ENCODE measurements at places on chromosomes 2 and 18.

GRCh38 chr2:228257379-228257778 lies 75.9 kb upstream of the SPHKAP start:
- no peaks in the 10 kb centered on the region for H3K27me3 ChIP-seq
- H3K4me3 ChIP-seq = no peak overlapping the region
- no peak for DNase-seq
- H3K4me1 ChIP-seq = no peaks in the 10 kb centered on the region
- H3K36me3 ChIP-seq = no peaks in the 10 kb centered on the region

DNA sequence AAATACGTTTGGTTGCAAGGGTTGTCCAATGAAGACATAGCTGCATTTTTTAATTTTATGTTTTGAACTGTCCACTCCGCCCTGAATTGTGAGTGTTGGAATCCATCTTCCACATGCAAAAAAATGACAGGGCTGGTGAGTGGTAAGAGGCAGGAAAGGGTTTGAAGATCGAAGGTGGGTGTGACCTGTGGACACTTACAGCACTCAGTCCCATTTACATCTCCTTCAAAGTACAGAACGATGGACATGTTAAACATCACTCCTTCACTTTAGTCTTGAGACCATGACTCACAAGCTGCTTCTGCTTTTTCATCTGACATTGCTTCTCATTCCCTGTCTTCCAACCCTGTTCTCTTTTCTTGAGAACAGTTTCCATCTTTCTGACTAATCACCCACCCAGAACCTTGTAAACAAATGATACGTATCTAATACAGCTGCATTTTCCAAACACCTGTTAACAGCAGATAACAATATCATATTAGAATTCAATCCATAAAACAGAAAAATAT lies 179.3 kb downstream of the ZNF516 start:
- no peak overlapping the region for H3K27ac ChIP-seq
- no peaks in the 10 kb centered on the region for H3K4me1 ChIP-seq
- no peak overlapping the region for H3K4me3 ChIP-seq
- no peak for DNase-seq
- peaks cover 2% of the 10 kb centered on the region for H3K27me3 ChIP-seq

DNA sequence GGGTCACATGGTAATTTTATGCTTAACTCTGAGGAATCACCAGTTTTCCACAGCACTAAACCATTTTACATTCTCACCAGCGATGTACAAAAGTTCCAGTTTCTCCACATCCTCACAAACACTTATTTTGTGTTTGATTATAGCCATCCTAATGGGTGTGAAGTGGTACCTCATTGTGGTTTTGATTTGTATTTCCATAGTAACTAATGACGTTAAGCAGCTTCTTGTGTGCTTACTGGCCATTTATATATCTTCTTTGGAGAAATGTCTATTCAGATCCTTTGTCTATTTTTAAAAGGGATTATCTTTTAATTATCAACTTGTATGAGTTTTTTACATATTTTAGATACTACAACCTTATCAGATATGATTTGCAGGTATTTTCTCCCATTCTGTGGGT lies 42.0 kb downstream of the CCDC150 start:
- H3K27me3 ChIP-seq = no peaks in the 10 kb centered on the region
- H3K4me1 ChIP-seq = peaks cover 2% of the 10 kb centered on the region
- no peak overlapping the region for H3K27ac ChIP-seq
- no peak for DNase-seq
- H3K36me3 ChIP-seq = no peaks in the 10 kb centered on the region

GRCh38 chr18:6509417-6509816 lies 94.7 kb upstream of the L3MBTL4 start:
- H3K4me3 ChIP-seq = no peak overlapping the region
- no peaks in the 10 kb centered on the region for H3K27me3 ChIP-seq
- no peak overlapping the region for H3K27ac ChIP-seq
- no peaks in the 10 kb centered on the region for H3K4me1 ChIP-seq
- H3K36me3 ChIP-seq = no peaks in the 10 kb centered on the region

DNA sequence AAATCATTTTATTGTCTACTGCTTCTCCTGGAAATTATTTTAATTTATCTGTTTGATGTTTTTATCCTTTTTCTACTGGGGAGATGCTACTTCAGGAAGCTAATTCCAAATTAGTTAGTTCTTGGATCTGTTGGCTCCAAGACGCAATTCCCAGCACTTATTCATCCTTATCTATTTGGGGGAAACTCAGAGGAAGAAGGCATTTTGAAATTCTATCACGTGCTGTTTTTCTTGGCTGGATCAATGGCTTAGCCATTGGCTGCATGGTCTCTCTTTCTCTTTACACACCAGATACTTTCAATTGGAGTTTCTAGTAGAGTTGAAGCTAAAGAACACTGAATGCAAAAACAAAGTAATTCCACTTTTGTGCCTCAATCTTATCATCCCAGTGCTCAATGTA lies 98.3 kb downstream of the RAPGEF4 start:
- H3K4me1 ChIP-seq = no peaks in the 10 kb centered on the region
- no peak for DNase-seq
- no peak overlapping the region for H3K27ac ChIP-seq
- peaks cover 10% of the 10 kb centered on the region for H3K27me3 ChIP-seq

DNA sequence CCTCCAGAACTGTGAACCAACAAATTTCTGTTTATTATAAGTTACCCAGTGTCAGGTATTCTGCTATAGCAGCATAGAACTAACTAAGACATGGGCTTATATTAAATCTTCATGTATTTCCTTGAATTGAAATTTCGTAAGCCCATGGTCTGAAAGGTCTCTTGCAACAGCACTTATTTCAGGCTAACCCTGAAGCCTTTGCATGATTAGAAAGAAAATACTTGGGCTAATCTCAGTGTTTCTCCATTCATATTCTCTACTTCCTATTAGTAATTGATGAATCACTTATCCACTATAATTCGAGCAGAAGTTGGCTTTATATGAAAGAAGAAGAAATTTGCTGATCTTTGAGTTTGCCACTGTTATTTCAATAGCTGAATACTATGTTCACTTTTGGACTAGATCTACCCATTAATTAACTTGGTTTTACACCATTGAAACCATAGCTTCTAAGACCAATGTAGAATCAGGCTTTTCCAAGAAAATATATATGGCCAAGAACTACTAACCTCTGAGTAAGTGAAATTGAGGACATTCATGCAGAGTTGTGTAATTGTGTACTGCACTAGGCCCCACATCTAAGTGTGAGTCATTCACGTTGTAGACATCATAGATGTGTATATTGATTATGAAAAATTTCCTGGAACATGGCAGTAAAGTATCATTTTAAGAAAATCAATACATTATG lies 731.6 kb downstream of the SOCS6 start:
- no peak overlapping the region for H3K4me3 ChIP-seq
- no peaks in the 10 kb centered on the region for H3K27me3 ChIP-seq
- no peak for DNase-seq
- H3K27ac ChIP-seq = no peak overlapping the region
- H3K36me3 ChIP-seq = no peaks in the 10 kb centered on the region
- no peaks in the 10 kb centered on the region for H3K4me1 ChIP-seq

DNA sequence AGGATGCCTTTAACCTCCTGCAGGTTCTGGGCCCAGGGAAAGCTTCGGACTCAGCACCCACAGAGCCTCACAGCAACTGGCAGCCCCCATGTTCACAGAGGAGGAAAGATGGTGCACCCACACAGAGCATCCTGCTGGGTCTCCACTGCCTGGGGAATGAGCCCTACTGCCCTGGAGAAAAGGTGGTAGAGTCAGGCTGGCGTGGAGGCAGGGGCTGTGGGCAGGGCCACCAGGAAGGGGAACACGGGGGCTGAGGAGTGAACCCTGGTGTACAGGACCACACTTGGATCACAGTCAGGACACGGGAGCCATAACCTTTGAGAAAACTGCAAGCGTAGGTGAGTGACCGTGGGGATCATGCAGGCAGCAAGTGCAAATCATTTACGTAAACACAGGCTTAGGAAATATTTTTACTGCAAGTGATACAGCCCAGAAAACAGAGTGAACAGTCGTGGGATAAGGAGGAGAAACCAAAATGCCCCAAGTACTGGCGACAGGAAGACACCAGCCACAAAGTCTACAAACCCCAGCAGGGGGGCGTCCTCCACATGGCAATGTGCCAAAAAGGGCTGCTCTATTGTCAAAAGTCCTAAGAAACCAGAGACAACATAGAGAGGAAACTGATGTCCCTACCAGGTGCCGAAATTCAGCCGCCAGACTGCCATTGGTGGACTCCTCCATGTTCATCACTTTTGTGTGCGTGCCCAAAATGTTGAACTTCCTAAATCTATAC lies 27.6 kb downstream of the STAT1 start:
- H3K36me3 ChIP-seq = peaks cover 93% of the 10 kb centered on the region
- no peak overlapping the region for H3K27ac ChIP-seq
- DNase-seq = no peak
- H3K4me3 ChIP-seq = no peak overlapping the region

GRCh38 chr18:80201739-80202138 lies 45.6 kb downstream of the PARD6G start:
- no peak overlapping the region for H3K27ac ChIP-seq
- H3K27me3 ChIP-seq = peaks cover 33% of the 10 kb centered on the region
- H3K4me1 ChIP-seq = no peaks in the 10 kb centered on the region

DNA sequence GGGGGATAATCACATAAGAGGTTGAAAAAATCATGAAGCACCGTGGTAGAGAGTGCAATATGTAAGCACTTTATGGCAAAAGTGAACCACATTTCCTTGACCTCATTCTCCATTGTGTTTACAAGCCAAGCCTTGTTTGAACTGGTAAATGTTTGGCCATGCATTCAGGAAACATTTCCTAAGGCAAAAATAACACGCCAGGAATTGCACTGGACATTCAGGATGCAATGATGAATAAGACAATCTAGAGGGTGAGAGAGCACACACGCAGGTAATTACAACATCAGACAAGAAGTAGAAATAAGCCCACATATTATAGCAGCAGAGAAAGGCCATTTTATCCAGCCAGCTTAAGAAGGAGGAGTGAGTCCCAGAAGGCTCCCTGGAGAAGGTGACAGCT lies 218.0 kb upstream of the OSR1 start:
- H3K36me3 ChIP-seq = no peaks in the 10 kb centered on the region
- no peak overlapping the region for H3K4me3 ChIP-seq
- no peak overlapping the region for H3K27ac ChIP-seq
- H3K4me1 ChIP-seq = no peaks in the 10 kb centered on the region
- no peak for DNase-seq

GRCh38 chr2:145909766-145910165 lies 1389.8 kb upstream of the ZEB2 start:
- no peak overlapping the region for H3K27ac ChIP-seq
- H3K36me3 ChIP-seq = no peaks in the 10 kb centered on the region
- H3K4me1 ChIP-seq = peaks cover 12% of the 10 kb centered on the region
- DNase-seq = no peak
- no peaks in the 10 kb centered on the region for H3K27me3 ChIP-seq
- H3K4me3 ChIP-seq = no peak overlapping the region

DNA sequence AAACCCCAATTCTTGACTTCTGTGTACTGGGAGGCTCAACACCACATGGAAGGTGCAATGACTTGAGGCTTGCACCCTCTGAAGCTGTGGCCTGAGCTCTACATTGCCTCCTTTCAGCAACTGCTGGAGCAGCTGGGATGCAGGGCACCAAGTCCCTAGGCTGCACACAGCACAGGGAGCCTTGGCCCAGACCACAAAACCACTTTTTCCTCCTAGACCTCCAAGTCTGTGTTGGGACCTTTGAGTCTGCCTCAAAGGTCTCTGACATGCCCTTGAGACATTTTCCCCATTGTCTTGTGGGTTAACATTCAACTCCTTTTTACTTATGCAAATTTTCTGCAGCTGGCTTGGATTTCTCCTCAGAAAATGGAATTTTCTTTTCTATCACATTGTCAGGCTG lies 62.6 kb upstream of the KCNE4 start:
- H3K27ac ChIP-seq = no peak overlapping the region
- H3K4me3 ChIP-seq = no peak overlapping the region
- H3K36me3 ChIP-seq = no peaks in the 10 kb centered on the region
- H3K27me3 ChIP-seq = peaks cover 16% of the 10 kb centered on the region

GRCh38 chr2:63052411-63053080 lies 1.9 kb downstream of the OTX1 start:
- peaks cover 85% of the 10 kb centered on the region for H3K4me1 ChIP-seq
- H3K36me3 ChIP-seq = no peaks in the 10 kb centered on the region
- peaks cover 78% of the 10 kb centered on the region for H3K27me3 ChIP-seq
- H3K27ac ChIP-seq = no peak overlapping the region
- H3K4me3 ChIP-seq = peak overlapping the region; percentile 55
- no peak for DNase-seq
